ENCODE measurements at places on chromosomes 16 and 17.

- DNase-seq: no peak
Measured at GRCh38 chr17:43434902-43435319, 36.1 kb downstream of the ARL4D start.

DNA sequence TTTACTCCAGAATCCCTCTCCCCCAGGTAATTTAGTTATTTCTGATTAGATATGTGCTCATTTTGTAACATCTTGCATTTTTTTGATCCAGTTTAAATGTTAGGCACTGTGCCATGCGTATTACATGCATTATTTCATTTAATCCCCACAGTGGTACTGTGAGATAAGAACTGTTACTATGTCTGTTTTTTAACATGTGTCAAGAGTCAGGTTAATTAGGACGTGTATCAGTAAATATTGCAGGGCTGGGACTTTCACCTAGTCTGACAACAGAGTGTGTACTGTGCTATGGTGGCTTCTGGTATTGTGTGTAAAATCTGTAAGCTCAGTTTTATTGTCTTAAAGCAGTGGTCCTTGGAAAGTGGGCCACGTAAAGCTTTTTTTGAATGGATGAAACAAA, 10.6 kb downstream of the RSPRY1 start:
- no peak for DNase-seq

- DNase-seq: no peak
Measured at GRCh38 chr16:2178321-2179106, 17.9 kb downstream of the CASKIN1 start.

- DNase-seq: no peak
Measured at GRCh38 chr17:30332057-30332542, 1.8 kb downstream of the TMIGD1 start.

DNA sequence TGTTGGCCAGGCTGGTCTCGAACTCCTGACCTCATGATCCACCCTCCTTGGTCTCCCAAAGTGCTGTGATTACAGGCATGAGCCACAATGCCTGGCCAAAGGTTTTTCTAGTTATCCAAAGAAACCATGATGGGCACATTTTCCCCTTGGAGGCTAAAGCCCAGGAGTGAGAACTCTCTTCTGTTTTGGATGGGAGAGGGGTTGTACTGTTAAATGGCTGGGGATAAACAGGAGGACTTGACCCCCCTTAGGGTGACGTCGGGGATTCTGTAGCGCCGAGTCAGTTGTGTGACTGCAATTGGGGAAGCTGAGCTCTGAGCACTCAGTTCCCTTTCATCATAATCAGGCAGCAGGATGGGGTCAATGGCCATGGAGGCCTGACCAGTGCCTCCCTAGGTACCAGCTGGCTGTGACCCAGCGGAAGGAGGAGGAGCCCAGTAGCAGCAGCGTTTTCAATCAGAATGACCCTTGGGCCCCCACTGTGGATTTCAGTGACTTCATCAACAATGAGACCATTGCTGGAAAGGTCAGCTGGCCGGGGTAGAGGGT, 4.1 kb downstream of the AOC3 start:
- DNase-seq: no peak

- DNase-seq: no peak
Measured at GRCh38 chr16:27177031-27177774, 26.1 kb upstream of the KDM8 start.

- DNase-seq: no peak
Measured at GRCh38 chr16:7601100-7601499, 268.5 kb downstream of the RBFOX1 start.

GRCh38 chr16:25014500-25015147, 545 bp downstream of the ARHGAP17 start:
- DNase-seq: peak; percentile 61
